Stimulated activated naive CD4-positive, alpha-beta T cell treated with Interleukin-2 at 50 U/mL for 16 hours (primary cell): ENCODE measurements at places on chromosomes 4 and X.
A peak's percentile ranks its signal among the peaks of the same experiment; 100 is the strongest.

- no peak for DNase-seq
Observed at GRCh38 chrX:1094566-1095333, 117.7 kb downstream of the CRLF2 start.

- peak; percentile 1 for DNase-seq
Observed at GRCh38 chrX:17046478-17047097, 100.1 kb downstream of the REPS2 start.

- DNase-seq = no peak
Observed at GRCh38 chrX:51053741-51054140, 143.2 kb downstream of the BMP15 start.

- no peak for DNase-seq
Observed at GRCh38 chr4:184096561-184097240, 121.0 kb downstream of the ENPP6 start.

GRCh38 chr4:86452924-86453531 is 93.2 kb upstream of the MAPK10 start:
- DNase-seq = no peak

- DNase-seq = no peak
Observed at GRCh38 chrX:101415180-101416145, 7.4 kb downstream of the HNRNPH2 start.

DNA sequence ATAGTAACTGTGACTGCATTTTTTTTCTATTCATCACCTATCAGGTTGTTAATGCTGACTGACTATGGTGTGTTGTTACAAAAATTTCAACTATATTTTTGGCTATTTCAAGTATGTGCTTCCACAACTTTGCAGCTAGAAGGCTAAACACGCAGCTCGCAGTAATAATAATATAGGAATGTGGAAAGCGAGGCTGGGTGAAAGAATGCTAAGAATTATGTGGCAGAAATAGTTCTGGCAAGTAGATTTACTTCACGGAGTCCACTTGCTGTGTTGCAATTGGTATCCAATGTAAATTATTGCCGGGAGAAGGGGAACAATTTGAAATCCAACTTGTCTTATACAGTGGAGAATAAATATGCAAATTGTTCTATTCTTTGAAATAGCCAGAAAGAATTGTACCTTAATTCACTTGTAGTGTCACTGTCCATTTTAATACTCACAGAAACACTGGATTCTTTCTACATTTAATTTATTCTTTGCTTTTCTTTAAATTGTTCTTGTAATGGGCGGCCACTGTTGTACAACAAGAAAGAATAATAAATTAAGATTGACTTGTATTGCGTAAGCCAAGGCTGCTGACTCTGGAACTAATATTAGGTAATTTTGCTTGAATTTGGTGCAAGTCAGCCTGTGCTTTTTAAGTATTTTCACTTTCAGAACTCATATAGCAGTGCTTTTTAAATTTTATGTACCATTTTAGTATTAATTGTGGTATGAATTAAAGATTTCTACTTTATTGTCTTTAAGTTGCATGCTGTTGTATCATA is 154.9 kb downstream of the FRMPD4 start:
- no peak for DNase-seq

DNA sequence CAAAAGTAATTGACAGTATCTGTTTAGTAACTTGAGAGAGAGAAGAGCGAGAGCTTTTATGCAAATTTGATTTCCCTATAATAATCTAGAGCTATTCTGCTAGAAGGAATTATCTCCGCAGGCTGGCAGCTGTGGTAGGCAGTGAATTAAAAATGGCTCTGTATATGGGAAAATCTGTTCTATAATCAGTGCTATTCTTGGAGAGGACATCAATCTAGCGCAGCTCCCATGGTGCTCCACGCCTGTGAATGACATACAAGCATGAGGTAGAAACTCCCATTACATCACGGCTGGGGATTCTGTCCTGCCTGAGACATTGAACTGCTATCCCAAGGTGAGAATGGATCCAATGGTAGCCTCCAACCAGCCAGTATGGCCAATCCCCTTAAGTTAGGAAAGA is 179.0 kb downstream of the DHX15 start:
- no peak for DNase-seq

- DNase-seq = no peak
Observed at GRCh38 chr4:147222906-147223305, 258.0 kb upstream of the EDNRA start.
